Stimulated activated CD4-positive, alpha-beta T cell treated with anti-CD3 and anti-CD28 coated beads, Interleukin-1b, Interleukin-23, amount 100 ng/mL, for 4 hours (primary cell): ENCODE measurements at places on chromosomes 5 and 9.

DNA sequence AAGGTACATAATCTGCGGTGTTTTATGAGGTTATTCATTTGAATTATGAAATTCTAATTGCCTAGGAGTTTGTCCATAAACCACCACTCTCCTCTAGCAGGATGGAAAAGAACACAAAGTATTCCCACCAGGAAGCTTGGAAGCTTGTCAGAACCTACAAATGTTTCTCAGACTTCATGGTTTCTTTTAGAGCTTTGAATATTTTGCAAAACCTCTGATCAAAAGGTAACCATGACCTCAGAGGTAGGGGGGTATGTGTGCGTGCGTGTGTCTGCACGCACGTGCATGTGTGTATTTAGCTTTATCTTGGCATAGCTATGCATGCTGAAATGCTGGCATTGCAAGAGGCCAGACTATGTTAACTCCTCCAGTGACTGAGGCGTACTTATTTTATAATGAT lies 847.0 kb downstream of the TLE1 start:
- no peak for DNase-seq

- DNase-seq = no peak
Measured at GRCh38 chr5:69167493-69167855, 524 bp downstream of the CCNB1 start.

DNA sequence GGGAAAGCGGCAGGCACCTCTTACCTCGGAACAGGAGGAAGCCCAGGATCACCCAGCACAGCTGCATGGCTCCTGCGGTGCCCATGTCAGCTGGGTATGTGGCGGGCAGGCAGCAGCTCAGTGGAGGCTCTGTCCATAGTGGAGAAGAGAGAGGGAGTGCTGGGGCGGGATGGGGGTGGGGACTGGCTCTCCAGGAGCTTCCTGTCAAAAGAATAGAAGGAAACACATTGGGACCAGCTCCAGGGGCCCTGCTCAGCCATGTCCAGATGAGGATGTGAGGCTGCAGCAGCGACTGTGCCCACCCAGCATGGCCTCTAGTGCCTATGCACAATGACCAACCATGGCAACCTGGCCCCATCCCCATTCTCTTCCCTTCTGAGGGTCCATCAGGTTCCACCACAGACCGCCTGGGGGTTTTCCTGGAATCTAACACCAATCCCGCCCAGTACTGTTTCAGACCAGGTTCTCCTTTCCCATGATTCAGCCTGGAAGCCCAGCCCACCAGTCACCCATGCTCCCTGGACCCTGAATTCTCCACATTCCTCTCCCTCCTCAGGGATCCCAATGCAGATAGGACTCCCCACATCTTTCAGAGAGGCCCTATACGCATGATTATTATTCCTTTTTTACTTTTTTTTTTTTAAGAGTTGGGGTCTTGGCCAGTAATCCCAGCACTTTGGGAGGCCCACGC lies at the start of gene ECSCR:
Gene ECSCR, minus strand, starts transcription at position 158 of the 691 bp plus-strand sequence. Its CDS starts 73 bp downstream, at position 85.
- no peak for DNase-seq

- DNase-seq = no peak
Measured at GRCh38 chr5:945691-946551, 53.2 kb downstream of the TRIP13 start.

DNA sequence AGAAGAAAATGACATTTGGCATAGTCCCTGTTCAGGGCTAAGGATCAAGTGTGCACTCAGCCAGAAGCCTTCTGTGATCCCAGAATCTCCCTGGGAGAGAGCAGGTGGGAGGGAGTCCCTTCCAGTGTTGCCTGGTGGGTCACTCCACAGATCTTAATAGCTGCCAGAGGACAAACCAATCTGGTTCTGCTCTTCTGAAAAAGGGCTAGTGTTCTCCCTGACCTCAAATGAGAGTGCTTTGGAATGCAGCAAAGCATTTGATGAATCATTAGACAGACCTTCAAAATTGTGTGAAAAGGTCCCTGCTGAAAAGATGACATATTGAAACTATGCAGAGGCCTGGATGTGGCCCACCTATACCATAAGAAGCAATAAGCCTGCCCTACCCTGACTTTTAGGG lies 339.7 kb downstream of the TMEM232 start:
- DNase-seq = no peak

DNA sequence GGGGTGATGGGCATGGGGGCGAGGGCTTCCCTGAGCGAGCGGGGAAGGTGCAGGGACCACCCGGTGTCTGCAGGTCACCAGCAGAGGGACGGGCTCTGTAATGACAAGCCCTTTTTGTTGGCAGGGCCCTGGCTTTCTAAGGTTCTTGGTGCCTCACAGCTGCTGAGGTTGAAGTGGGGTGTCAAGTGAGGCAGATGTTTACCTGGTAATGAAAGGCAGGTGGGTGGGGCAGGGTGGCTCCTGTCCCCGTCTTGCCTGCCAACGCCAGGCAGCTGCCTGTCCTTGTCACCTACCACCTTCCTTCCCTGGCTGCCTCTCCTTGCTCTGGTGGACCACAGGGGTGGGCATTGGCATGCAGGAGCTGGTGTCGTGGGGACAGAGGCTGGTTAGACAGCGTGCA lies 41.0 kb upstream of the SEMA4D start:
- no peak for DNase-seq

DNA sequence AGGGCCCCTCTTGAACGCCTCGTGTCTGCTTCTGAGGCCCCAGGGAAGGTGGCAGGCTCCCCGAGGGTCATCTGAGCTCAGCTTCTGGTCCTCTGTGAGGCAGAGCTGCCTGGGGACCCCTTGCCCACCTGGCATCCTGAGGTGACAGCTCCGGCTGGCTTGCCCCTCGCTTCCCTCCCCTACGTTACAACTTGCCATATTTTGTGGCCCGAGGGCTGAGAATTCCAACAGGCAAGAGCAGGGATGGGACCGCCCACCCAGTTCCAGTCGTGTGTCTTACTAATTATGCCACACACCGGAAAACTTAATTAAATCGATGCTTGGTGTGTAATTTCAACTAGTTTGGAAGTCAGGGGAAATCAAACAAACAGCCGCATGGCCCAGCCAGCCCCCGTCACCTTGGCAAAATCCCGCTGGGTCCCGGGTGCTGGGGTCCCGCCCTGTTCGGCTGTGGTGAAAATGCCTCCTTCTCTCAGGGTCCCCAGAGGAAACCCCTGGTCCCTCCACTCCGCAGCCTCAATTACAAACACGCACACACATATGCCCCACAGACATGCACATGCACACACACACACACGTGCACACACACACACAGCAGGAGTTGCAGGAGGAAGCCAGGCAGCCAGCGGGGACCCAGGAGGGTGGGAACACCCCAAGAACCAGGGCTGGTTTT lies 221.0 kb upstream of the IER5L start:
- DNase-seq = no peak

GRCh38 chr9:23779220-23779619 lies 46.8 kb downstream of the ELAVL2 start:
- DNase-seq = no peak

- DNase-seq = no peak
Measured at GRCh38 chr9:108620767-108621166, 235.0 kb downstream of the ACTL7B start.

GRCh38 chr5:35963381-35963843 lies 25.0 kb upstream of the CAPSL start:
- DNase-seq = no peak

GRCh38 chr9:70421272-70422180 lies 7.1 kb upstream of the KLF9 start:
- peak; percentile 22 for DNase-seq

- no peak for DNase-seq
Measured at GRCh38 chr5:77282337-77283027, 72.0 kb downstream of the PDE8B start.

- no peak for DNase-seq
Measured at GRCh38 chr9:134224127-134224526, 59.8 kb upstream of the RNU6ATAC start.

DNA sequence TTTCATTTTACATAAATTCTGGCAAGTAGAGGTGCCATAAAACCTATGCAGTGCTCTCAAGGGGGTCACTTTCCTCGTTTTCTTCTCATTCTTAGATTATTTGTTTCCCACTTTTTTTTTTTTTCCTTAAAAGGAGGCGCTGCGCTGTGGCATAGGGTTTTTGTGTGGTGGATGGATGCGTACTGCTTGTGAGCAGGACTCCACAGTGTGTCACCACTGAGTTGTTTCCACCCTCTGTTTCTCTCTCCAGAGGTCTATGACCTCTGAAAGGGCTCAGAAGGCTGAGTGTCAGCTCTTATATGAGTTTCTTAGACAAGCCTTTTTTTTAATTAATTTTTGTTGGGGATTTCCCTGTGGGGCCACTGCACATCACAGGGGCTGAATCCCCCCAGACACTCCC lies 13.6 kb upstream of the CLTB start:
- DNase-seq = no peak

DNA sequence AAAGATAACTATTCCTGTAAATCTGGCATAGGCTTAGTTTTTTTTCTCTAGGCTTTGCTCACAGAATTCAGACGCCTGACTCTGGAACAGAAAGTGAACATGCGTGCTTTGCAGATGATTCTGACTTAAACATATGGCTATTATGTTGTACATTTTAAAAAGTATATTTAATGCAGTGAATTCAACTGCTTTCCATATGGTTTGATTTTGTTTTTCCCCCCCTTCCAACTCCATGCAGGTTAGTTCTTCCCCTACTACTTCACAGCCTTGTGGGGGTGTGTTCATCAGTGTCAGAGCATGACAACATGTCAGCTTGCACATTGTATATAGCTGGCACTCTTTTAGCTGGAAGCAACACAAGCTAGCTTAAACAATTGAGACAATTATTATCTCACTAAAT lies 226.8 kb downstream of the TMEM167A start:
- no peak for DNase-seq

GRCh38 chr5:144731786-144732185 lies 561.1 kb downstream of the KCTD16 start:
- no peak for DNase-seq

DNA sequence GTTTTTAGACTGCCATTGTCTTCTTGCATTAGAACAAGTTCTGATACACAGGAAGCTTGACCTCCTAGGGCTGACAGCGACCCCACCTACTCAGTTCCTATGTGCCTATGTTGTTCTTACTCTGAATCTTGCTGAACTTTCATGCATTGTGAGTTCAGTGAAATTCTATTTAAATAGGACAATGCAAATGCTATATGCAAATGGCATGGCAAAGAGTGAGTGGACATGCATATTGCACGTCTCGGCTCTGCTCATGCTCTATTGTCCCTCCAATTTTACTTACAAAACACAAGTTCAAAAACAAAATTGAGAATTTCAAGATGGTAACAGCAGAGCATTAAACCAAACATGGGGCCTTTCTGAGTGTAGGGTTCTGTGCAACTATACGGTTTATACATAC lies 5.3 kb upstream of the DCP2 start:
- no peak for DNase-seq

DNA sequence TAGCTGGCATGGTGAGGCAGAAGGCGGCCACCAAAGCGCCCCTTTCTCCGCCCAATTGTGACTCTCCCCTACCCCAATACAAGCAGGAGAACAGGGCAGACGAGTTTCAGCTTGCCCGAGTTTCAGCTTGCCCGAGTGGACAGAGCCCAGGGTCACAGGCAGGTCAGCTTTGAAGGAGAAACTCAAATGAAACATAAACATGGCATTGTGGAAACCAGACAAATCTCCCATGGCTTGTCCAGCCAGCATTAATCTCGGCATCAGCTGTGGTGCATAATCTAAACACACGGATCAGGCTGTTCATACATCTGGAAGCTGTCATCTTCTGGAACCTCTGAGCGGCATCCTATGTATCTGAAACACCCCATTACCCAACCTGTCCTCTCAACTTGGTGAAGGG lies 16.9 kb downstream of the PTCH1 start:
- DNase-seq = no peak

GRCh38 chr5:39426746-39427105 lies 1.9 kb upstream of the DAB2 start:
- DNase-seq = no peak

DNA sequence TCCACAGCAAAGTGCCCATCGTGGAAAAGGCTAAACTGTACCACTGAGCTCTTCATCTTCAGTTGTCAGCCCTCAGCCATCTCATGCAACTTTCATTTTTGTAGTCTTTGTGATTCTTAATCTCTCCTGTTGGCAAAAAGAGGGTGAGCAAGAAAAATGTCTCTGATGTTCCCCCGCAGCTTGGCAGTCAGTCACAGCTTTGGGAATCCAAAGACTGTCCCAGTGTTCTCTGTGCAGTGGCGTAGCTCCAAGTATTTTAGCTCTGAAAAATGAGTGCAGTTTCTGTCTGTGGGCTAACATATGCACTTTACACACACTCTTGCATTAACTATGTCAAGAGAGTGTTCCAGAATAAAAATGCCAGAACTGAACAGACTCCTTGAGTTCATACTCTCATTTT lies 372.2 kb downstream of the TMEM232 start:
- no peak for DNase-seq

DNA sequence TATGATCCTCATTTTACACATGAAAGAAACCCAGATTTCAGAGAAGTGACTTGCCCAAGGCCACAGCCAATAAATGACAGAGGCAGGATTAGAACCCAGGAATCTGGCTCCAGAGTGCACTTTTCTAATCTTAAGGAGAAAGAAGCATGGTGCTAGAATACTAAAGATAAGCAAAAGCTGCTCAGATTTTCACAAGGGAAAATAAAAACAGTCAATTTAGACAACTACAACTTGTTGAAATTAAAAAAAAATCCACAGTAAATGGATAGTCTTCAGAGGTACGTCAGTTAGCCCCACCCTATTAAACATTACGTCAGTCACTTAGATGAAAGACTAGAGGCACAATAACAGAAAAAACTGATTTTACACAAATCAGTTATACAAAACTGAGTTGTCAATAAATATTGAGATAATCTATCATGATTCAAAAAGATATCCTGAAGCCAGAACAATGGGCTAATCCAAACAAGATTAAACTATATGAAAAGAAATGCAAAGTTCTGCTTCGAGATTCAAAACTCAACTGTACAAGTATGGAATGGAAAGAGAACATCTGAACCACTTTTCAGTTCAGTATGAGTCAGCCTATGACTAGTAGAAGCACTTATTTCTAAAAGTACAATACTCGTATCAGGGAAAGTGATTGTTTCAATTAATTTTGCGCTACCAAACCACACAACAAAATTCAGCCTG lies 9.3 kb downstream of the TMEM245 start:
- no peak for DNase-seq

- DNase-seq = no peak
Measured at GRCh38 chr9:93020771-93021670, 37.5 kb upstream of the SUSD3 start.

- DNase-seq = no peak
Measured at GRCh38 chr9:133463864-133464615, 4.3 kb downstream of the CACFD1 start.

- no peak for DNase-seq
Measured at GRCh38 chr5:90446961-90447360, 27.6 kb downstream of the MBLAC2 start.
